ENCODE measurements at places on chromosomes 12 and 14. TPM values are rescaled to one million over a fixed set of nuclear protein-coding genes. Genes with fewer than 3 reads are reported as not detected.

DNA sequence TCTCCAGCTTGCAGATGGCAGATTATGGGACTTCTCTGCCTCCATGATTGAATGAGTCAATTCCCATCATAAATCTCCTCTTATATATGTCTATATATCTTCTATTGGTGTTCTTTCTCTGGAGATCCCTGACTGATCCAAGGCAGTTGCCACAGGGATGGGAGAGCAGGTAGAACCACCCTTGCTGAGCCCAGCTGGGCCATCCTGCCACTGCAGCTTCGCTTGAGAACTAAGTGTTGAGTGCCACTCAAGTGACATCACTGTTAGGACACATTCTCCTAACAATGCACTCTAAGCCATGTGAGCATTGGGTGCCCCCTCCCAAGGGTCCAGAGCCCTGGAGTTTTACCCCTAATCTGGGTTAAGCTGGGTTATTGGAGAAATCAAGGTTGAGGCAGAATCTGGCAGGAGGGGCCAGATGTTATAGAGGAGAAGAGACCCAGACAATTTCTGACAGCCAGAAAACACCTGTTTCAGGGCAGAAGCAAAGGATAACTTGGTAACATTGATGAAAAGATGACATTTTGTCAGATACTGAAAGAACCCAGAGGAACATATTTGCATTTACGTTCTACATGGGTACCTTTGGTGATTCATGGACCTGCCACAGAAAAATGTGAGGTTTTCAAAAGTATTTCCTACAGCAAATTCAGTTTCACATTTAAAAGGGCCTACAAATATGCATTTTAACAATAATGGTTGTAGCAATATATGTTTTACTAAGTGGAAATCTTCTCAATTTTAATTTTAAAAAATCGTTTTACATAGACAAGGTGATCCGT, 57.2 kb upstream of the MAX start:
- no peak overlapping the region for H3K27ac ChIP-seq
- peaks cover 13% of the 10 kb centered on the region for H3K4me1 ChIP-seq
- no peaks in the 10 kb centered on the region for H3K27me3 ChIP-seq
- DNase-seq: no peak

GRCh38 chr12:19410211-19410610, 29.1 kb upstream of the AEBP2 start:
- peaks cover 11% of the 10 kb centered on the region for H3K4me1 ChIP-seq
- no peaks in the 10 kb centered on the region for H3K27me3 ChIP-seq
- peaks cover 4% of the 10 kb centered on the region for H3K36me3 ChIP-seq

- peaks cover 4% of the 10 kb centered on the region for H3K4me1 ChIP-seq
- H3K4me3 ChIP-seq: no peak overlapping the region
- peaks cover 6% of the 10 kb centered on the region for H3K27me3 ChIP-seq
- H3K27ac ChIP-seq: no peak overlapping the region
- peaks cover 3% of the 10 kb centered on the region for H3K36me3 ChIP-seq
Observed at GRCh38 chr14:77086951-77087350, 11.1 kb upstream of the CIPC start.

DNA sequence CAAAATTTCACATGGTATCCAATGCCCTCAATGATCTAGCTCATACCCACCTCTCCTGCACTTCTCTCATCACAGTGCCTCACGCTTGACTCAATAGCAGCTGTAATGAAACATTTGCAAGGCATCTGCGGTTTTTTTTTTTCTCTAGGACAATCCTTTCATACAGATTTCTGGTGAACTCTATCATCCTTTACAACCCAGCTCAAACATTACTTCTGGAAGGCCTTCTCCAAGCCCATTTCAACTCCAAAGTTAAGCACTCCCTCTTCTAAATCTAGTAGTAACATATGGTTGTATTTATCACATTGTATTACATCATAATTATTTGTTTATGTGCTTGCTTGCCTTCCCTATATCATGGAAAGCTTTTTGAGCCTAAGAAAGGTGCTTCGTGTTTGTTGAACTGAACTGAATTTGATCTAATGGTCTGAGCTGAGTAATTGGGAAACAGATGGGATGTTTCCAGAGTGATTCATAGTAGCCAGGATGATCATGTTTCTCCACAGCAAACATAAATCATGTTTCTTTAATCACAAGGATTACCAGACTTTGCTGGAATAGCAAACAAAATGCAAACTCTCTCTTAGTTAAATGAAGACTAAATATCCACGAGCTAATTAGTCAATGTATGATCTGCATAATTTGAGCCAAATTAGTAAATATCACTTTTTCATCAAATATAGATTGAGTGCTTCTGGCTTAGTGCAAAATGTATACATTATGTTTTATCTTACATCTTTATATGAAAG, 14.3 kb downstream of the CFL2 start:
- no peaks in the 10 kb centered on the region for H3K4me1 ChIP-seq
- no peak for DNase-seq
- H3K4me3 ChIP-seq: no peak overlapping the region
- H3K27ac ChIP-seq: no peak overlapping the region
- no peaks in the 10 kb centered on the region for H3K36me3 ChIP-seq

DNA sequence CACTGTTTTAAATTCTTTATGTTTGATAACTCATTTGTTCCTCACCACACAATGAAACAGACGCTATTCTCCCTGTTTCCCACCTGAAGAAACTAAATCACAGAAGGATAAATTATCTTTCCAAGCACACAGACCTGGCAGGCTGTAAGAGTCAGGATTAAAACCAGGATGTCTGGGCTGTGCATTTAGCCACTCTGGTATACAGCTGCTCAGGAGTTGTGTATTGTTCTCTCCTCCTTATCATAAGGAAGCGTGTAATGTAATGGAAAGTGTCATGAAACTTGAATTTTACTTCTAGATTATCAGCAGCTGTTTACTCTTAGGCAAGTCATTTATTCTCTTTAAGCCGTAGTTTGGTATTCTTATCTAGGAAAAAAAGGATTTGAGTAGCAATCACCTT, 154.8 kb upstream of the LRIG3 start:
- H3K4me1 ChIP-seq: no peaks in the 10 kb centered on the region
- H3K27me3 ChIP-seq: no peaks in the 10 kb centered on the region
- no peaks in the 10 kb centered on the region for H3K36me3 ChIP-seq
- no peak overlapping the region for H3K4me3 ChIP-seq
- no peak for DNase-seq

DNA sequence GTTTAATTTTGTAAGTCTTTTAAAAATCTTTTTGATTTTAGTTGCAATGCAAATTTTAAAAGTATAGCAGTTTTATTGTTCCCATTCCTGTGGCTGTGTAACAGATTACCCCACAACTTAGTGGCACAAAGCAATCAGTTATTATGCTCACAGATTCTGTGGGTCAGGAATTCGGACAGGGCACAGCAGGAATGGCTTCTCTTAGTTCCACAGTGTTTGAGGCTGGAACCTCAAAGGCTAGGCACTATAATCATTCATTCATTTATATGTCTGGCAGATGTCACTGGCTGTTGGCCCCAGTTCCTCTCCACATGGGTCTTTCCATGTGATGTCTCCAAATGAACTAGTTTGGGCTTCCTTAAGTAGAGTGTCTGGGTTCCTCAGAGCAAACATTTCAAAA, 193.3 kb downstream of the RAD51B start:
- DNase-seq: no peak
- H3K36me3 ChIP-seq: no peaks in the 10 kb centered on the region
- H3K4me1 ChIP-seq: no peaks in the 10 kb centered on the region
- H3K27ac ChIP-seq: no peak overlapping the region
- H3K4me3 ChIP-seq: no peak overlapping the region

DNA sequence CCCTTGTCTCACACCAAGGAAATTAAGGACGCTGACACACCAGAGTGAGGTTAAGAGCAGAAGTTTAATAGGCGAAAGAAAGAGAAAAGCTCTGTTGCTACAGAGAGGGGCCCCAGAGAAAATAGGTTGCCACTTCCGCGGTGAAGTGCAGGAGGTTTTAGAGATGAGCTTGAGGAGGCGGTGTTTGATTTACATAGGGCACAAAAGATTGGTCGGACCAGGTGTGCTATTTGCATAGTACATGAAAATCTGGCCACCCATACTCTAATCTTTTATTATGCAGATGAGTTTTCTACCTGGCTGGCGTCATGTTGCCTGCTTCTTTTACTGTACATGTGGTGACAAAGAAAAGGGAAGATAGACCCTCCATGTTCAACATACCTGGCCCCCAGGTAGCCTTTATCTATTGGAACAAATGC, 23.3 kb upstream of the MYF6 start:
- H3K27me3 ChIP-seq: no peaks in the 10 kb centered on the region
- H3K4me1 ChIP-seq: no peaks in the 10 kb centered on the region
- no peak overlapping the region for H3K4me3 ChIP-seq
- H3K27ac ChIP-seq: no peak overlapping the region

DNA sequence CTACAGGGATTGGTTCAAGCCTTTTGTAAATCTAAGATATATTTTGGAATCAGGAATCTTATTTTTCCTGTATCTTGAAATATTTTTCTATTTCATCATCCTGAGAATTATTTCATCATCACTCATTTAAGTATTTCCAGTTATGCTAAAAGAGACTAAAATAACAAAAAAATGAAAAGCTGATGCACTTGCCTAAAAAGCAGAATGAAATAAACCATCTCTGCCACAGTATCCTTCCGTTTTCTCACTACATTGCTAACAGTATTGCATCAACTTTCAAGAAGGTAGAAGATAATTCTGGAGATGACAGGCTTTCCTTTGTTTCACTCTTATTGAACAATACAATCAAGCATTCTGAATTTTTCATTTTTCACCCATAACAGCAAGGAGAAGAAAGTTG, 31.1 kb upstream of the EIF5 start:
- H3K36me3 ChIP-seq: no peaks in the 10 kb centered on the region
- no peak overlapping the region for H3K27ac ChIP-seq
- no peak for DNase-seq
- no peaks in the 10 kb centered on the region for H3K4me1 ChIP-seq
- H3K4me3 ChIP-seq: no peak overlapping the region
- H3K27me3 ChIP-seq: peaks cover 17% of the 10 kb centered on the region

DNA sequence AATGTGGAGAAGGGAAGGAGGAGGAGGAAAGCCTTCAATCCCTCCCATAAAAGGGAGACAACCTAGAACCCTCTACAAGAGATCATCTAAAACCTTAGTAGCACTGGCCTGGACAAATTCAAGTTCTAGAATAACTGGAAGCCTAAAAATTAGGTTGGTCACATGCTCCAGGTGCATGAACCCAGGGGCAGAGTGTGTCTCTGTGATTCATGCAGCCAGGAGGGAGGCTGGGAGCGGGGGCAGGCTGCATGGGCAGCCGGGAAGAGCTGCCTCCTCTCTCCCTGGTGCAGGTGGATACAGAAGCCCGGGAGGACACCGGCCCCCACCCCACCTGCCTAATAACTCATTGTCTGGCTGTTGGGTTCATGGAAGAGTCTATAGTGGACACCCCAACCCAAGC, 38.6 kb downstream of the CCDC85C start:
- DNase-seq: no peak
- no peaks in the 10 kb centered on the region for H3K36me3 ChIP-seq
- no peak overlapping the region for H3K27ac ChIP-seq
- H3K4me1 ChIP-seq: no peaks in the 10 kb centered on the region
- H3K4me3 ChIP-seq: no peak overlapping the region
- no peaks in the 10 kb centered on the region for H3K27me3 ChIP-seq

Gene CISTR
- total RNA-seq: not detected

Gene PPP1CC
- 179 TPM for total RNA-seq

Gene TRIM9
- total RNA-seq: 0.63 TPM

Gene OVCH1
- total RNA-seq: not detected

Gene ZNF891
- 1.9 TPM for total RNA-seq

Gene RD3L
- total RNA-seq: not detected

All from activated CD8-positive, alpha-beta T cell treated with anti-CD3 and anti-CD28 coated beads, Interleukin-2, amount 10 ng/mL, durations not matched to agents 7 days and 5 days (primary cell).